T-helper 2 cell (primary cell): ENCODE measurements at places on chromosomes 3 and 15.

- DNase-seq = no peak
These were observed 106.8 kb downstream of the BBX start for GRCh38 chr3:107629566-107629965.

GRCh38 chr3:17304969-17305368 is 420.2 kb downstream of the PLCL2 start:
- no peak for DNase-seq

- DNase-seq = no peak
These were observed 34.4 kb downstream of the CASR start for GRCh38 chr3:122217901-122218300.

DNA sequence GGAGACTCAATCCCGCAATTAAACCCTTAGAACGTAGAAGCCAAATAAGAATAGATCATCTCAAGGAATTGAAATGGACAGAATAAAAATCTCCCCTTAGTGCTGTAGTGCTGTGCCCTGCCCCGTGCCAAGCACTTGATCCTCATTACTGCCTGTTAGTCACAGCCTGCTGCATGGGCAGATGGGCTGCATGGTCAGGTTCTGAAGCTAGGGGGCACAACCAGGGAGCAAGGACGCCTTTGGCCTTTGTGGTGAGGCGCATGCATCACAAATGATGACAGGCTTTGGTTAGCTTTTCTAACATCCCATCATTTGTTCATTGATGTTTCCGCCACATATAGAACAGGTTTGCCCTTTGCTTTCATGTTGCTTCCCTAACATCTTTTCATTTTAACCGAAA is 336.3 kb upstream of the ADAMTS9 start:
- DNase-seq = no peak

DNA sequence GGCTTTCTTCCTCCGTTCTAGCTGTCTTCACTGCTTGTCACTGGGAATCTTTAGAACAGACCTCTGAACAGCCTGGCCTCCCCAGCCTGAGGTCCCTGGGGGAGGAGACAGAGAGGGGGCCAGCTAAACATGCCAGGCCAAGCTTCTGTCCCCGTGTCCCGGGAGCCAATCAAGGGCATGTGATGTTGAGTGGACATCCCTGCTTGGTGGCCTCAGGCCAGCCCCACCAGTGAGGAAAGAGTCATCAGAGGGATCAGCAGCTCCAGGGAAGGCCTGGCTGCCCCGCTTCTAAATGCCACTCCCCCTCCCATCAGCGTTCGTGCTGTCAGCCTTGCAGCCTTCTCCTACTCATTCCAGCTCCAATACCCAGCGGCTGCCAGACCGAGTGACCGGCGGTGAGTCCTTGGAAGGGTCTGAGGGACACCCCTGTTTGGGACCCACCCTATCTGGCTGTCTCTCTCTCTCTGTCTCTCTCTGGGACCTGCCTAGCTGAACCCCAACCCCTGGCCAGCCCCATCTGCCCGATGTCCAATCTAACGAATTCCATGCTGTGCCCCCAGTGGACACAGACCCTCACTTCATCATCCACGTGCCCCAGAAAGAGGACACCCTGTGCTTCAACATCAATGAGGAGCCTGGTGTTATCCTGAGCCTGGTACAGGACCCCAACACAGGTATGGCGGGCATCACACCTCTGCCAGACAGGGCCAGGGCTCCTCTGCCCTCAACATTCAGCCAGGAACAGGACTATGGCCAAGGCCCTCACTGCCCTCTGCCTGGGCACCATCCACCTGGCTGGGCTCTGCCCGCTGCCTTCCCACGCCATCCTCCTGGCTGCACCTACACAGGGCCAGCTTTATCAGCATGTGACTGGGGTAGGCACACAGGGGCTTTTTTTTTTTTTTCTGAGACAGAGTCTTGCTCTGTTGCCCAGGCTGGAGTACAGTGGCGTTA is 6.6 kb upstream of the ITIH3 start:
- no peak for DNase-seq

GRCh38 chr15:74891469-74891868 is 1.6 kb downstream of the MPI start:
- DNase-seq = no peak

DNA sequence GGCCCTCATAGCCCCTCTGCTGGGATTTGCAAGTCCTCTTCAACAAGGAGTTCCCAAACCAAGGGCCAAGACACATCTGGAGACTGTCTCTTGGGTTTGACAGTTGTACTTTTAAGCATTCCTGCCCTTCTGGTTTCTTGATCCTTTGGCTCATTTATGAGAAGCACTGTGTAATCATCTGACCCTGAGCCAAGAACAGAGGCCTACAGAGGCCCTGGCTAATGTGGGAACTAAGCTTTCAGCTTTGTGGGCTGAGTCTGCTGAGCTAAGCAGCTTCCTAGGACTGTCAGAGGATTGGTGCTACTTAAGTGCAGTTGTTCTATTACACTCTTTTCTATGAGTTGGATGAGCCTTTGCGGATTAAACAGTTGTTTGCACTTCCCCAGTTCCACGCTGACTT is 178.3 kb downstream of the KBTBD8 start:
- no peak for DNase-seq

- DNase-seq = no peak
These were observed 116.7 kb downstream of the ARRDC4 start for GRCh38 chr15:98077186-98077585.

- no peak for DNase-seq
These were observed 37.4 kb downstream of the WWTR1 start for GRCh38 chr3:149620291-149621020.

- no peak for DNase-seq
These were observed 64.3 kb downstream of the SLCO3A1 start for GRCh38 chr15:91917686-91918360.

DNA sequence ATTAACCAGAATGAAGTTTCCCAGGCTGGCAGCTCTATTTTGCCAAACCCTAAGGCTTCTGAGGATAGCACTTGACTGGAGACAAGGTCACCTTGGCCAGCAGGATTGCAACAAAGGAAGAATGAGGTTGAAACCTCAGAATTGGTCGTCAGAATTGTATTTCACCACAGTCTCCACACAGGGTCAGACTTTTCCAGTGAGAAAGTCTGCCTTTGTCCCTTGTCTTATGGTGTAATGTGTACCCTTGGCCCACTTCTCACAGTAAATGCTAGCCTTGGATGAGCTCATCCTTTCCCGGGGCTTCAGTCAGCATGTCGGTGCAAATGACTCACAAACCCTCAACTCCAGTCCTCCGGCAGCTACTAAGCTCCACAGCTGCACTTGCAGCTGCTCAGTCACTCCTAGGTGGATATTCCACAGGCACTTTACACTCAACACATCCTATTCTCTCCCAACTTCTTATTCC is 19.7 kb downstream of the SSR3 start:
- no peak for DNase-seq

DNA sequence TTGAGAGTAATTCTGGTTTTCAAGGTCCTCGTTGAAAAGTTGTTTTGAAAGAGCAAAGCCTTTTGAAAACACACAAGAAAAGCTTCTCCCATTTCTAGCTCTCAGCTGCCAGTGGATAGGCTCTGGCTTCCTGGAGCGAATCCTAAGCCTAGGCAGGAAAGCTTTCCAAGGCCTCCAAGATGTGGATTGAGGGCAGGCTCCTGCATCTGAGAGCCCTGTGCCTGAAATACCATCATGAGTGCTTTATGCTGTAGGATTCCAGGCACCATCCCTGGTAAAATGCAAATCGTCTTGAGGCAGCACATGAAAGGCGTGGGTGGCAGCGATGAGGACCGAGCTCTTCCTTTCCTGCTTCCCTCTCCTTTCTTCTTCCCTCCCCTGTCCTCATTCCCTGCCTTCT is 60.7 kb upstream of the CORO2B start:
- no peak for DNase-seq

- peak; percentile 51 for DNase-seq
These were observed 6.9 kb downstream of the CRBN start for GRCh38 chr3:3172627-3173026.

DNA sequence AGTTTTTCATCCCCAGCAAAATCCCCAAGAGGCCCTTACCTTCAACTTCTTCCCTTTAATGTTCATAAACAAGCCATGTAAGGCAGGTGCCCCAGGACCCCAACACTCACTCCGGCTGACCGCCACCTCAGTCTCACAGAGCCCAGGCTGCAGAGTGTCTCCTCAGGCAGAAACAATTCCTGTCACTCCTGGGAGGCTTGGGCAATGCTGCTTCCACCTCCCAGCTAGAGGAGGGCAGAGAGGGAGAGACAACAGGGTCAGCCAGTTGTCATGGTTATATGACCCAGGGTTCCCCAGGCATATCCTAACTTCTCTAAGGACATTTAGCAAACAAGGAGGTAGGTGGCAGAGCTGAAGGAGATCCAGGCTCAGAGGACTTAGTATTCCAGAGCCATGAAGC is at the start of gene PLIN1:
Gene PLIN1 (minus strand): TSS at position 156 of the 400 bp plus-strand sequence. CDS start 1,878 bp downstream, outside the sequence.
- no peak for DNase-seq

DNA sequence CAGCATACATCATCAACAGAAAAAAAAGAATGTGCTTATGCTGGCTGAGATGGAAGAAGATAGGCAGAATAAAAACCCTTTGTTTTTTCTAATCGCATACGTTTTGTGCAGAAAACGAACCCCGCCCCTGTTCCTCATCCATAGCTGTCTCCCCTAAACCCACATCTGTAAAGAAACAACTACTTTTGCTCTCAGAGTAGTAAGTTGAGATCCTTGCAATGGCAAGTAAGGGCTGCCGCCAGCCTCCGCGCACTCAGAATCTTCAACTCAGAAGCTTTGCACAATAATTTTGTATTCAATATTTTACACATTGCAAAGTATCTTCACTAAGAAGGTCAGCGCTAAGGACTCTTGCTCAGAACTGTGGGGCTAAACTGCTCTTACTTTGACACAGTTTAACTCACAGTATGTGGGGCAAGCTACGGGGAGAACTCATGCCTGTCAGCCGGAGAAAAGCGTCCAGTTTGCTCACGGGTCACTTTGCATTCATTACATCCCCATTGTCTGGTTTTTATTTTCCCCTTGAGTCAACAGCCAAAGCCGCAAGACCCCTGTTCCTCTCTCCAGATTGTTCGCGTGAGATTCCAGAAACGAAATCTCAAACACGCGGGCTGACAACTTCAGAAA is 1.0 kb downstream of the LYSMD4 start:
- no peak for DNase-seq

GRCh38 chr3:195729476-195730251 is 8.9 kb downstream of the MUC20 start:
- DNase-seq = no peak

- DNase-seq = no peak
These were observed 81.3 kb downstream of the ADCY5 start for GRCh38 chr3:123367467-123368154.

DNA sequence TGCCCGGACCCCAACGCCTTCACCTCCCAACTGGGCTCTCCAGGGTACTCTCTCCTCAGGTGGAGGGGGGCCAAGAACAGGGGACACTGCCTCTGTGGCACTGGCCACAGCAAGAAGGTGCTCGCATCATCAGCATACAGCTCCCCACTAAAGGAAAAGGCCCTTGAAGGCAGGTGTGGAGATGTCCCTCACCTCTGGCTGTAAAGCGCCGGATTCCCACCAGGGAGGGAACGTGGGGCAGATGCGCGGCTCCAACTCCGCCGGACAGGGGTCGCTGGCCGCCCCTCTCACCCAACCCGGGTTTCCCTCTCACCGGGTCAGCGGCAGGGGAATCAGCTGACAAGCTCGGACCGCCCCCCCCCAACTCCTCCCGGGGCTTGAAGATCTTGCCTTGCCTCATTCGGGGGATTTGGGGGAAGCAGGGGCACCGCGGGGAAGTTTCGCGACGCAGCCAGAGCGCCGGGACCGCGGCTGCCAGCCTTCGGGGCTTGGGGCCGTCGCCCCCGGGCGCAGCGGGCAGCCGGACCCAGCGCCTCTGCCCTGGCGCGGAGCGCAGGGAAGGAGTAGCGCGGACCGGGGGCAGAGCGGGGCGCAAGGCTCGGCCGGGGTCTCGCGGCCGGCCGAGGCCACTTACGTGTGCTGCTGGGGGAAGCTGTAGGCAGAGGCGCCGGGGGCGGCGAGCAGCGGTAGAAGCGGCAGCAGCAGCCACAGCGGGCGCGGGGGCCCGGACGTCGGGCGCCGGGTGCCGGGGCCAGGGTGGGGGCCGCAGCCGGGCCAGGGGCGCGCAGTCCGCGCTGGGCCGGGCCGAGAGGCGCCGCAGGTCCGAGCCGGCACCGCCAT is 630 bp downstream of the CACNA2D2 start:
- no peak for DNase-seq

DNA sequence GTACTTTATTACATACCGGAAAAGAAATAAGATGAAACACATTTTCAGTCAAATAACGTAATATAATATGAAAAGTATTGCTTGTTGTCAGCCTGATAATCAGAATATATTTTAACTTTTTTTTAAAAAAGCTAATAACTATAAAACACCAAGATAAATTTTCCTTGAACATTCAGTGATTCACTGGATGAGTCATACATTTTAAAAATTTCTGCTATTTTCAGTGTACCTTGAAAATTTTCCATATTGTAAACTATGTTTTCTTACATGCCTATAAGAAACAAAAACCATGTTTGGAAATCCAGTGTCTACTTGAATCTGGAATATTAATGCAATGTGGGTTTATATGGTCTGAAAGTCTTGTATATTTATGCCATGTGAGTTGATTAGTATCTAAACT is 36.3 kb upstream of the MEIS2 start:
- no peak for DNase-seq

DNA sequence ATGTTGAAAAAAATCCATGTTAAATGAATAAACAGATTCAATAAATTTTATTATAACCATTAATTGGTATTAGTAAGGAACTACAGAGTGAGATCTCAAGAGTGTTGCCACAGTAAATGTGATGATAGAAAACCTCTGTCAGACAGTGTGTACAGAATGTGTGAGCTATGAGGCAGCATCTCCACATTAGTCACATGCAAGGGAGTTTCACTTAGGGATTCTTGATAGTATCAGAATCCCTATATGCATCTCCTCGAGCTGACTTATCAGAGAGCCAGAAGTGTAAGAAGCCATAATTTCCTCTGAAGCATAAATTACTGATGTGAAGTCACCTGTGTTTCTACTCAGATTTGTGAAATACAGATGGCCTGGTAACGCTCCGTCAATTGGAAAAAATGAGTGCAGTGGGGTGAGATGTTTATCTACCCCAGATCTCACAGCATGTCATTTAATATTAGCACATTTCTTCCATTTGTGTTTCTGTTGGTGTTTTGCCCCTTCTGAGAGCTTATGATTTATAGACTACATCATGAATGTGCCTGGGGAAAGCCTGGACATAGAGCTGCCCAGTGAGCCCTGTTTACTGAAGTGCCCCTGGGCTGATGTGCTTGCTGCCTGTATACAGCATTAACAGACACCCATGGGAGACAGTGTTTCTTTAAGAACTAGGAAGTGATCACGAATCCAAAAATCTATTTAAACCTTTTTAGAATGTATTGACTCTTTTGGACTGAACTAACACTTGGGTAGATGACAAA is 262.4 kb downstream of the CPNE4 start:
- DNase-seq = no peak

DNA sequence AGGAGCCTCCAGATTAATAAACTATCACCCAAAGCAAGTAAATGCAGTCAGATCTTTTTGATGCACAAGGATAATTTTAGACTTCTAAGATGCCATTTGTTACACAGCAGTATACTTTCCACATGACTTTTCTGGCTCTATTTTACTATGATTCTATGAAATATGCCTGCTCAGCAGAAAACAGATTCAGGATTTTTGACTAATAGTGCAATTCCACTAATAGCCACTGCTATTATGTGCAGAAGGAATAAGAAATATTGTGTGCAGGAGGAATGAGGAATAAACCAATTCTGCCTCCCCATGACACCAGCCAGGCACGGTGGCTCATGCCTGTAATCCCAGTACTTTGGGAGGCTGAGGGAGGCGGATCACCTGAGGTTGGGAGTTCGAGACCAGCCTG is 11.5 kb upstream of the SPPL2A start:
- no peak for DNase-seq
